ENCODE measurements at places on chromosomes 2 and 18. TPM values are rescaled to one million over a fixed set of nuclear protein-coding genes. Genes with fewer than 3 reads are reported as not detected.

GRCh38 chr18:63140038-63140450, 179.5 kb downstream of the BCL2 start:
- DNase-seq: no peak

IL37 gene
- total RNA-seq: not detected

GRCh38 chr2:232512602-232513001, 7.6 kb upstream of the PRSS56 start:
- no peak for DNase-seq

GRCh38 chr2:233600386-233600785, 17.0 kb upstream of the UGT1A8 start:
- DNase-seq: no peak

GRCh38 chr2:31031132-31031706, 107.0 kb downstream of the GALNT14 start:
- DNase-seq: no peak

- no peak for DNase-seq
These were observed 63.6 kb upstream of the ACSL3 start for GRCh38 chr2:222797261-222797660.

PLGLB1 gene
- 104 TPM for total RNA-seq

DNA sequence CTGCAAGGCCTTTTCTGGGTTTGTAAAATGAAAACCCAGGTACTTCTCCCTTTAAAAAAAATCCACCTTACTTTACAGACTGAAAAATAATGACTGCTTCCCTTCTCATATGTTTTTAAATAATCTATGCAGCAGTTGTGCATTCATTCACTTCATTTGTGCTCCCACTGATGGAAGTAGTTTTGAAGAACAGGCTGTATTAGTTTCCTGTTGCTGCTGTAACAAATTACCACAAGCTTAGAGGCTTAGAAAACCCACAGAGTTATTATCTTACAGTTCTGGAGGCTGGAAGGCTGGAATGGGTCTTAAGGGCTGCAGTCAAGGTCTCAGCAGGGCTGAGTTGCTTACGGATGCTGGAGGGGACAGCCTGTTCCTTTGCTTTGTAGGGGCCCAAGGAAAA, 335.0 kb downstream of the TGIF1 start:
- no peak for DNase-seq

- DNase-seq: no peak
These were observed 27.7 kb upstream of the SPATS2L start for GRCh38 chr2:200278694-200279316.

LYPD6 gene
- 0.25 TPM for total RNA-seq

DNA sequence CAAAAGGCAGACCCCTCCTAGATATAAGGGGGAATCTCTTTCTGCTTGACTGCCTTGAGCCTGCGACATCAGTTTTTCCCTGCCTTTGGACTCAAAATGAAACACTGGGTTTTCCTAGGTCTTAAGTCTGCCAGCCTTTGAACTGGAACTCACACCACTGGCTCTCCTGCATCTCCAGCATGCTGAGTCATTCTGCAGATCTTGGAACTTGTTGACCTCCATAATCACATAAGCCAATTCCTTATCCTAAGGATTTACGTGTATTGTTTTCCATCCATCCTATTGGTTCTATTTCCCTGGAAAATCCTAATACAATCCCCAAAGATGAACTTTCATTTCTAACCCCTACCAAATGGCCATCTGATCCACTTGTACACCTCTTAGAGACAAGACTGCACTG, 88.0 kb downstream of the AFF3 start:
- no peak for DNase-seq

BCL11A gene
- 0.50 TPM for total RNA-seq

All from left lobe of liver (tissue), 2 donors.